Stimulated activated naive CD8-positive, alpha-beta T cell treated with anti-CD3 and anti-CD28 coated beads, Interleukin-15, amount 100 ng/mL, for 72 hours (primary cell): ENCODE measurements at places on chromosomes 13 and 19.

DNA sequence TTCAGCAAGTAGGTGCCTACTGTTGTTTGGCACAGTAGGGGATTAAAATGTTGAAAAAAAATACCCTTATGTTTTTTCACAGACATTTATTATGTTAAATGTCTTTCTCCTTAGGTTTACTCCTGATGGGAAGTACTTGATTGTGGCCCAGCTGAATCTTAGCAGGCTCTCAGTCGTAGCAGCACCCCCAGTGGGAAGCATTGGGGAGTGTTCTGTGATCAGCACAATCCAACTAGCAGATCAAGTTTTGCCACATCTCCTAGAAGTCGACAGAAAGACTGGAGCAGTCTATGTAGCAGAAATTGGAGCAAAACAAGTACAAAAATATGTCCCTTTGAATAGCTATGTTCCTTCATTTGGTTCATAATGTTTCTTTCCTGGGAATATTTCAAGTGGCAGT lies 9.3 kb downstream of the NHLRC3 start:
- no peak for DNase-seq

GRCh38 chr13:46290434-46290833 lies 78.7 kb downstream of the LRRC63 start:
- no peak for DNase-seq

GRCh38 chr13:97134364-97135095 lies 87.6 kb upstream of the MBNL2 start:
- no peak for DNase-seq

GRCh38 chr13:109159650-109160309 lies 530.4 kb downstream of the MYO16 start:
- no peak for DNase-seq

DNA sequence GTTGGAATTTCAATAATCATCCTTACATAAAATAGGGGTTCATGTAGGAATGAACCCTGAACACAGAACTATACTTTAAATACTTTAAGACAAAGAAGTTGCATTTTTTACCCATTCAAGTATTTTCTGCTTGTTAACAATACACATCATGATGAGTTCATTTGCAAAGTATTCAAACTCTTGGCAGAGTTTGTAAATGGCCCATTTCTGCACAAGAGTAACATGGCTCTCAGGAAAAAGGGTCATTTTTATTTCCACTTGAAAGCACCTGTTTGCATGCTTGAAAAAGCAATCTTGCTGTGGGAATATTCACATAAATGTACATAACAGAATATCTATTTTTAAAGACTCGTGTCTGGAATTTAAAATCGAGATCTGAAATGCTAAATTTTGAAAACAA lies 18.1 kb downstream of the ESD start:
- no peak for DNase-seq
